ENCODE measurements at places on chromosomes 13 and 19.

DNA sequence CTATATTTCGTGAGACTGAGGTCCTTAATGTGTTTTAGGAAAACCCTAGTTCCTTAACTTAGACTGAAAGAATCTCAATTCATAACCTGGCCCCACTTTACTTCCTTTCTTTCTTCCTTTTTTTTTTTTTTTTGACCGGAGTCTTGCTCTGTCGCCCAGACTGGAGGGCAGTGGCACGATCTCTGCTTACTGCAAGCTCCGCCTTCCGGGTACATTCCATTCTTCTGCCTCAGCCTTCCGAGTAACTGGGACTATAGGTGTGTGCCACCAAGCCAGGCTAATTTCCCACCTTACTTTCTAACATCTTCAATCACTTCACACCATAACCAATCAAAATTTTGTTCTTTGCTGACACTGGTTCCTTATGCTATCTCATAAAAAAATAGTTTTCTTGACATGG, 2097.0 kb downstream of the PCDH9 start:
- peak; percentile 87 for DNase-seq

DNA sequence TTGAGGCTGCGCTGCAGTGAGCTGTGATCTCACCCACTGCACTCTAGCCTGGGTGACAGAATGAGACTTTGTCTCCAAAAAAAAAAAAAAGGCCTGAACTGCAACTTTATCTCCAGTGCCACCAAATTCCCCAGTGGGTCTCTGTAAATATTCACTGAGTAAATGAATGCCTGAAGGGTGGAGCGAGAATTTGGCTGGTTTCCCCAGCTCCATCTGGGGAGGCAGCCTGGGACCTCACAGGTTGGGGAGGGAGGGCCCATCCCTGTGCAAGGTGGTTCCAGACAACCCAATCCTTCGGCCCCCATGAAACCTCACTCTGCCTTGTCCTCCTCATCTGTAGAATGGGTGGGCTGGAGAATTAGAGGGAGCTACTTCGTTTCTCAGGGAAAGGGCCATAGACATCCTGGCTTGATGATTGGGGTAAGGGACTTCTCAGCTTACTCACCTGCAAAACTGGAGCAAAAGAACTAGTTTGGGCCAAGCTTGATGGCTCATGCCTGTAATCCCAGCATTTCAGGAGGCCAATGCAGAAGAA, 4.2 kb upstream of the PKN1 start:
- DNase-seq: no peak

DNA sequence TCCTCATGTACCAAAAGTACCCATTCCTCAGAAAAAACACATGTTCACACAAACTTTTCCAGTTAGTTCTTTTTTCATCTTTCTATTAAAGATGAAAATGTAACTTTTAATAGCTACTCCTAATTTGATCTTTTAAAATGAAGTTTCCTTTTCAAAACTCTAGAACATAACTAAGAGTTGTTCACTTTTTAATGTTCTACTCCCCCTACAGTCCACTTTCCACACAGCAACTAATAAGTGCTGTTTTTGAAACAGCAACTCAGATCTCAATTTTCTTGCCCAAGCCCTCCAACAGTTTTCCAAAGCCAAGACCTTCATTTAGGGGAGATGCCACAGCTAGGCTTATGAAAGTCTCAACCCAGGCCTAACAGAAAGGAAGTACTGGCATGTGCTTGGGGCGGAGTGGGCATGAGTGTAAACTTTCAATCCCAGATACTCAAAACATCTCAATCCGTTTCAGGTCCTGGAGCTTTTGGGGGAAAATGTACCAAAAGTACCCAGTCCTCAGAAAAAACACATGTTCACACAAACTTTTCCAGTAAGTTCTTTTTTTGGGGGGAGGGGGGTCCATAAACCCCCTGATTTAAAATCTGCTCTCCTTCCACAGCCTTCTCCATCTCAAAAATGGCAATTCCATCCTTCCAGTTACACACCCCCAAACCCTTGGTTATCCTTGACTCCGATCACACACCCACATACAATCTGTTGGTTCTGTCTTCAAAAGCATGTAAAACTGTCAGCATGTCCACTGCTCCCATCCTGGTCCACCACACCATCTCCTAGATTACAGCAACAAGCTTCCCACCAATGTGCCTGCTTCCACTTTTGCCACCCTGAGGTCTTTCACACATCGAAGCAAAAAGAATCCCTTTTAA, 2.0 kb downstream of the FBL start:
- DNase-seq: no peak

- no peak for DNase-seq
These were observed 83.1 kb downstream of the B3GLCT start for GRCh38 chr13:31282741-31283455.

GRCh38 chr19:31574251-31574973, 225.2 kb upstream of the TSHZ3 start:
- DNase-seq: peak; percentile 46

DNA sequence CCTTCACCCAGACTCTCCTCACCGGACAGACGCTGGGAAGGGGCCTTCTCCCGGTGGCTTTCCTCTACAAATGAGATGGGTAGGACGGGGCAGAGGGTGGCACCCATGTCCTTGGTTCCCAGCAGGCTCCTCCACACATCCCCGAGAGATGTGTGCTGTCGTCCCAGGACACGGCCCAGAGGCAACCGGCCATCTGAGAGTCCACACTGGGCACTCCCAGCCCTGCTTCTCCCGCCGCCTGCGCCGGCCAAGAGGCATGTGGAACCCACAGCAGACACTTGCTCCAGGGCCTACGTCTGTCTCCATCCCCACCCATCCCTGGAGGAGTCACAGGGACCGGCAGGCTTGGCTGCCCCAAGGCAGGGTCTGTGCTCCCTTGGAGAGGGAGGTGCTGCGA, 179.9 kb downstream of the KDM4B start:
- no peak for DNase-seq

GRCh38 chr13:50404116-50404515, 388.9 kb downstream of the KCNRG start:
- no peak for DNase-seq

GRCh38 chr19:39986643-39987042, 10.2 kb upstream of the ZNF546 start:
- DNase-seq: no peak

DNA sequence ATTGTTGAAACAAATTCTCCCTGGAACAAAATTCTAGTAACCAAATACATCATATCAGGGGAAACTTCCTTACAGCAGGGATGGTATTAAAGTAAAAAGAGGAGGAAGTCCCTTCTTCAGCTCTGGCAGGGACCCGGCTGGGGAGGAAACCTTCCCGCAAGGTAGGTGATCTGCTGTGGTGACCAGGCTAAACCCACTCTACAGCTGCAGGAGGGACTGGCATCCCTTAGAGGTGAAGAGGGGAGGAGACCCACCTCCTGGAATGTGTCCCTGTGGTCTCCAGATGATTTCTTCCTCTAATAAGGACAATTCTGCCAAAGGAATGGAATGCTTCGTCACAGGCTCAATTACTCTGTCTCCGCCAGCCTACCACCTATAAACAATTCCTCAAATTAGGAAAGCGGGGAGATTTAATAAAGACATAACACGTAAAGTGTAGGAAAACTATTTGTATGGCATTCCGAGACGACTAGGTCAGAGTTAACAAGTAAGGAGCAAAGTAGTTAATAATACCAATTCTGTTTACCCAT, 637 bp upstream of the PDS5B start:
- peak; percentile 84 for DNase-seq

GRCh38 chr19:13181747-13182388, 31.7 kb downstream of the IER2 start:
- DNase-seq: no peak

DNA sequence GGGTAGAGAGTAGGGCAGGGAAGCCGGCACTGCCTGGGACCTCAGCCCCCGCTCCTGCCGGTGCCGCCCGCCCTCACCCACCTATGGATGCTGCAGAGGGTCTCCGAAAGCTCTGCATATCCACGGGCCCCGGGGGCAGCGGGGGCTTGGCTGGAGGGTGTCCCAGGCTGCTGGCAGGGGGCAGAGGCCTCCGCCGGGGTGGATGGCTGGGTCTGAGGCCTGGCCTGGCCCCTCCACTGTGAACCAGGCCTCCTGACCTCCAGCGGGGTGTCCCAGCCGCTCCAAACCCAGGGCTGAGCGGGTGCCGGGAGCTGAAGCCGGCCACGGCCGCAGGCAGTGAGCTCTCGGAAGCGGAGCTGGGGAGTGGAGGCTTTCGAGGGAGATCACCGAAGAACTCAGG, 4.1 kb downstream of the PRAM1 start:
- DNase-seq: no peak
